ENCODE measurements at places on chromosomes 4 and X. TPM values are rescaled to one million over a fixed set of nuclear protein-coding genes. Genes with fewer than 3 reads are reported as not detected.

DNA sequence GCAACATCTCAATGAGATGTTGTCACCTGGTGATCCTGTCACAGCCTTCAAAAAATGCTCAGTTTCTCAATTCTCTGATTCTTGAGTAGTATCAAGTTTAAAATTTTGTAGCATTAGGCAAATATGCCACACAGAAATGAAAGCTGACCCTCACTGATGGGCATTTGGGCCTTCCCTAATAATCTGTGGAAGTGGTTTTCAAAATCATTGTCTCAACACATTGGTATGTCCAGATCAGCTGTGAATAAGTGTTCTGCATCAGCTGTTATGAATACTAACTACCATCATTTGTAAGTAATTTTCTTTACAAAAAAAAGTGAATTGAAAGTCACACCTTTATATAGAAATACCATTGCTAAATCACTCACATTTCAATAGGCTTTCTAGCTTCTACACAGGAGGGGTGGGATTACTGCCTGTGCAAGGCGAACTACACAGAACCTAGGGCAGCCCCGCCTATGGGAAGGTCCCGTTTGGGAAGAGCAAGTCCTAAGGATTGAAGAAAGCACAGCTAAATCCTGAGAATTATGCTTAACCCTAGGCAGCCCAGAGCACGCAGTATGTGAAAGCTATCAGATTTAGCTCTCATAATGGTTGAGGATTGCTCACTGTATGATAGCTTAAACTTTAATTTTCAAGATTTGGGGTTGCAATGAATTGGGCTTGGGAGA, 73.4 kb downstream of the GPC3 start:
- DNase-seq = no peak

DNA sequence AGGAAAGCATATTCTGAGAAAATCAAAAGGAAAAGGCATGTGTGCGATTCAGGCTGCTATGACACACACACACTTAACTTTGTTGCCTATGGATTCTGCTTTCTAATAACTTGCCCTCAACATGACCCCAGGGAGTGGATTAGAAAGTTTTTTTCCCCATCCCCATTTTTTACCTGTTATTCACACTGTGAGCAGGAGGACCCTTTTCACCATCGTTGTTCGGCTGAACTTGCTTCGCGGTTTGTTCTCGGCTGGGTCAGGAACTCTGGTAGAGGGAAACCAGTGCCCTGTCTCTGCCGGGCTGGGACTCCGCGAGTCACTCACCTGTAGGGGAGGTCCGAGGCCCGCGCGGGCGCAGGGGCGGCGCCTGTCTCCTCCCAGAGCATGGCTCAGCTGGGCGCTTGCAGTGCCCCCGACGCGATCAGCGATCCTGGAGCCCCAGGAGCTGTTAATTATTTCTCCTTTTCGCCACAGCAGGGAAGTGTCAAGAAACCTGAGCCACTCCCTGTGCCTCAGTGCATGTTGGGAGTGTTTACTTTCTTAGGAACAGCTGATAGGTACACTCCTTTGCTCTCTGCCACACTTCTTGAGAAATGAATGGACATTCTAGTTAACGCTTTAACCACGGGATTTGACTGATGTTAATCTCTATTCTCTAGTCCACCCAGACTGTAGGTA, at the start of gene RASSF6:
TSS of gene RASSF6 (minus strand) at position 322 of the 678 bp plus-strand sequence. CDS start 8,641 bp downstream, outside the sequence.
- peak; percentile 87 for DNase-seq

DNA sequence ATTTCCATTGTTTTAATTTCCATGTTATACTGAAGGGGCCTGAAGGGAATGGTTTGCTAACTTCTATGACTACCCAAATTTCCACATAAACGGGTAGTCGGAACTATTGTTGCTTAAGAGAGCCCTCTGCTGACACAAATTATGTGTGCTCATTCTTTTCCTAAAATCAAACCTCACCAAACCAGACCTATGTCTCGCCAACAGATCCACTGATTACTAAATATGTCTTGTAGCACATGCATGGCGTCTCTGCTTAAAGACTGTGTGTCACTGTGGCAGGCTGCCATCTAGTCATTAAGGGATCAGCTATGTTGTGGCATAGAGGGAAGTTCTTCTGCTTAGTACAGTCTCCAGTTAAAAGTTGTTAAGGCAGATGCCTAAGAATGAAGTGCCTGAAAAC, 25.1 kb downstream of the PIR start:
- DNase-seq = no peak

DNA sequence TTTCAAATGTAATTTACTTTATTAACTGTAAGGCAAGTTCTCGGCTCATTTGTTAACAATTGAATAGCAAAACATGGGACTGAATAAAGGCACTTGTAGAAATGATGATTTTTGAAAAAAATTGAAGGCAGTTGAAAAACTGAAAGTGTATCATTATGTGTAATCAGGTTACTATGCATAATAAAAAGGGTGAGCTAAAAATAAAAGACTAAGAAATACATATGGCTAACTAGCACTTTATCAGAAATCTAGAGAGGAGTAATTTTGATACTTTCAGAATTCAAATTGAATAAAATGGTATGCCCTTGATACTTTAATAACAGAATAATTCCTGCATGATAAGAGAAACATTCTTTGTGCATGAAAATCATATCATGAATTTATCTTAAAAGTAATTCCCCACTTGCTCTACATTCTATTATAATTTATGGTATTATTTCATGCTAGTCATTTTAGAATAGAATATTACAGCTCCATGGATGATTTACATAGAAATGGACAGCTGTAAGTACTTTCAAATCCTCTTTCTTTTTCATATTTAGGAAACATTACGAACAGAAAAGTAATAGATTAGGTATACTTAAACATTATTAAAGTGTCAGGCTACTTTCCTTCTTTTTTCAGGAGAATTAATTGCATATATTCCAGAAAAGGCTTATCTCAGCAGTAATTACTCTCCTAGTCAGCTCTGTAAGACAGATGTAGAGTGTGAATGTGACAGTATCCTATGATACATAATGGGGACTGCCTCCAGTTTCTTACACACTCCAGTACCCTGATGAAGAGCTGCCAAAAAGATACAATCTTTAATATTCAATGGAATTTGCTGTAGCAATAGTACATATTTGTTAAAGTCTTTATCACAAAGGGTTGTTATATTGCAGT, 697.3 kb downstream of the CCSER1 start:
- no peak for DNase-seq

GRCh38 chr4:171588764-171589163, 224.4 kb upstream of the GALNTL6 start:
- DNase-seq = no peak

DNA sequence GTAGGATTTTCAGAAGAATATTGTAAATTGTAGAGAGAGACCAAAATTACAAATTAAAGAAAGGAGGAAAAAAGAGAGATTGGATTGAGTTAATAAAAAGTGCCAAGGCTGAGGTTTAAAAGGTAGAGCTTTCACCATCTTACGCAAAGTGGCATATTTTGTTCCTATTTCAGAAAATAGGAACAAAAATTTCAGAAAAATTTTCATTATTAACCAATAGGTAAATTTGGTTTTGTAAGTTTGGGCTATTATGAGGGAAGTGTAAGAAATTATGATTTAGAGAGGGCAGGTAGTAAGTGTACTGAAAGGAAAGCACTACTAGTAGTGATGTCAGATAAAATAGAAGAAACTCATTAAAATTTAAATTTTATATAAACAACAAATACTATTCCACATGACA, 479.7 kb downstream of the ACTRT1 start:
- no peak for DNase-seq

DNA sequence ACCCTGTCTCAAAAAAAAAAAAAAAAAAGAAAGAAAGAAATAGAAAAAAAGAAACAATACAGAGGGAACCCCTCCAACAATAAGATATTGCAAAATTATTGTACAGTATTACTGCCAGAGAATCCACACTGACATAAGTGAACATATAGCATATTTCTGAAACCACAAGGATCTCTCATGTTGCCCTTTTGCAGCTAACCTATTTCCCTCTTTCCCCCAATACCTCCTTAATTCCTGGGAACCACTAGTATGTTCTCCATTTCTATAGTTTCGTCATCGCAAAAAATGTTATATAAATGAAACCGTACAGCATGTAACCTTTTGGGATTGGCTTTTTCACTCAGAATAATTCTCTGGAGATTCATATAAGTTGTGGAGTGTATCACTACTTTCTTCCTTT, 20.0 kb upstream of the BMP2K start:
- no peak for DNase-seq

- no peak for DNase-seq
Measured at GRCh38 chr4:15677507-15677988, 4.1 kb upstream of the FAM200B start.

DNA sequence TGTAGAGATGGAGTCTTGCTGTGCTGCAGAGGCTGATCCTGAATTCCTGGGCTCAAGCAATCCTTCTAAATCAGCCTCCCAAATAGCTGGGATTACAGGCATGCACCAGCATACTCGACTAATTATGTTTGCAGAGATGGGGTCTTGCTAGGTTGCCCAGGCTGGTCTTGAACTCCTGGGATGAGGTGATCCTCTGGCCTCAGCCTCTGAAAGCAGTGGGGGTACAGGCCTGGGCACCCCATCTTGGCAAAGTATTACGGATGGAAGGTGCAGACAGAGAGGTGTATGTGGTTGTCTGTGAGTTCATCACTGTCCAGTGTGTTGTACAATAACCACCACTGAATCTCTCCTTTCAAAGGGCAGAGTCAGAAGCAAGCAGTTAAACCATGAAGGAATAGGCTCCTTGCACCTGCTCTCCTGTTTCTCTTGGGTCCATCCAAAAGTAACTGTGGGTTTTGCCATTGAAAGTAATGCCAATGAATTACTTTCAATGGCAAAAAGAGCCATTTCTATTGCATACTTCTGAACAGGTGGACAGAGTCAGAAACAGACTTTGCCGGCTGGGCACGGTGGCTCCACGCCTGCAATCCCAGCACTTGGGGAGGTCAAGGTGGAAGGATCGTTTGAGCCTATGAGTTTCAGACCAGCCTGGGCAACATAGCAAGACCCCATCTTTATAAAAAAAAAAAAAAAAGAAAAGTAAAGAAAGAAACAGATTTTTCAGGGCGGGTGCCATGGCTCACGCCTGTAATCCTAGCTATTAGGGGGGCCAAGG, 7.0 kb upstream of the AKAP17A start:
- peak; percentile 22 for DNase-seq

GRCh38 chr4:65737672-65738071, 67.4 kb upstream of the EPHA5 start:
- DNase-seq = no peak

- no peak for DNase-seq
Measured at GRCh38 chrX:116172976-116173375, 2.4 kb downstream of the AGTR2 start.

DNA sequence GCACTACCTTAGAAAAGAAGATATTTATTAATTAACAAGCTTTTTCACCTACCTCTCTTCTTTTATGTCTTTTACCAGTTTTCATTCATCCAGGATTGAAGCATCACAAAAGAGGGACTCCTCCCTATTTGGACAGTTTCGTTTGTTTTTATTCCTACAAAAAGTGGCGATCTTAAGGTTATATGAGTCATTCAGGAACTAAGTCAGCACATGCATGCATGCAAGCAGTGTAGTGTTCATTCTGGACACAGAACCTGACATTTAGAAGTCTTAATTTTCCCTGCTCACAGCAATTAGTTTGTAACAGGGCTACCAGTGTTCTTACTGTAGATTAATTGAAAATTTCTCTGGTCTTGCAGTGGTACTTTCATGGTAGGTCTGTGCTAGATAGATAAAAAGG, 47.9 kb upstream of the QRFPR start:
- no peak for DNase-seq

DNA sequence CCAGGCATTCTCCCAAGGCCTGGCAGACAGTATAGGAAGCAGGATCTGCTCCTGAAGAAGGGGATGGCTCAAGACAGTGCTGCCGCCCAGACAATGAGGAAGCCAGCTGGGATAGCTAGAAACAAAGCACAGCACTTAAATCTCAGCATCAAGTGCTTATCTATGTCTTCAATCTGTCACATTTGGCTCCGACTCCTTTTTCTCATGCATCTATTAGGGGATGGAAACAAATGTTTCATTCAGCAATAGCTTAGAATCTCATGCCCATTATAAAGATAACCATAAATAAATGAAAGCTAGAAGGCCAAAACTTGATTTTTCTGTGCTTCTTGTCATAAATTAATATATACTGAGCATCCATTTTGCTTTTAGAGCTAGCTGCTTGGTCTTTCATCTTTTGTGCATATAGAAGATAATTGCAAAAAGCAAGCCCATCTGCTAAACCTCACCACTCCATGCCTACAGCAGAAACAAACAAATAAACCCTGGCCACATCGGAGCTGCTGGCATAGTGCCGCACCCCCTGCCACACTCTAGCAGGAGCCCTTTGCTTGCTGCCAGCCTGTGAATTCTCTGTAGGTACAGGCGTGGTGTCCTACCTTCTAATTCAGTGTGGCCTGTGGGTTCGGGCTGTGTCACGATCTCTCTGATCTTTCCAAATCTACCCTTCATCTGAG, 75.9 kb downstream of the AASDH start:
- no peak for DNase-seq

DNA sequence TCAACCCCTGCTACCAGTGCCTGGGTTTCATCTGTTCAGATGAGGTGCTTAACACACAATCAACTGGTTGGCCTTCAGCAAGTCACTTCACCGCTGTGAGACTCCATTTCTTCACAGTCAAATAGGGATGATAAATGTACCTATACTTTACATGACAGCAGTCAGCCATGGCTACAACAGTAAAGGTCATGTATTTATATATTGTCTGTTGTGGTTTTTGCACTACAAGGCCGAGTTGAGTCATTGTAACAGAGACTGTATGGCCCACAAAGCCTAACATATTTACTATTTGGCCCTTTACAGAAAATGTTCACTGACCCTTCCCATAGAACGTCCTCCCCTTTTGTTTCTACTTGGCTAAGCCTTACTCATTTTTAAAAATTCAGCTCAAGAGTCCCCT, 404.6 kb upstream of the F9 start:
- DNase-seq = no peak

GRCh38 chr4:104818579-104818978, 323.9 kb upstream of the CXXC4 start:
- no peak for DNase-seq

DNA sequence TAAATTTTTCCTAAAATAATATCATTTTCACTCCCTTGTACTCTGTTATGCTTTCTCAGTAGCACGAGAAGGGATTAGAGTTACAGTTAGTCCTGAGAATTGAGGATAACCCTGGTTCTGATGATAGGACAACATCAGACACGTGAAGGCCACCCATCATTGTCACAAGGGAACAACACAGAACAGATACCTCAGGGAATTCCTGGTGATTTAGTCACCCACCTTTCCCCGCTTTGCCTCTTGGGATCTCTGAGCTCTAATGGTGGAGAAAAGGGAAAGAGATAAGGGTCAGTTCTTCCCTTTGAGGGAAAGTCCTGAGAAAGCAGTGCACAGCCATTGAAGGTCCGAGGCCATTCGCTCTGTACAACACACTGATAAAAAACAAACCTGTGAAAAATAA, 112.3 kb upstream of the GALNT7 start:
- DNase-seq = no peak

- DNase-seq = no peak
Measured at GRCh38 chr4:155173371-155173770, 35.1 kb upstream of the NPY2R start.

GRCh38 chr4:158811216-158811540, 42.4 kb downstream of the FNIP2 start:
- DNase-seq = no peak

GAGE12H gene
- not detected for total RNA-seq

MAGEB10 gene
- not detected for total RNA-seq

PAGE4 gene
- total RNA-seq = not detected

RS1 gene
- total RNA-seq = not detected

FGFBP2 gene
- total RNA-seq = 16.3 TPM

CACNA1F gene
- not detected for total RNA-seq

NMU gene
- total RNA-seq = not detected

DMP1 gene
- not detected for total RNA-seq

FOXO4 gene
- total RNA-seq = 24.7 TPM

GCNA gene
- total RNA-seq = 1.3 TPM

C1GALT1C1 gene
- 35.6 TPM for total RNA-seq

UGT8 gene
- total RNA-seq = 0.13 TPM

MTMR8 gene
- total RNA-seq = 2.5 TPM

PF4V1 gene
- not detected for total RNA-seq

Measured in mesenteric fat pad (tissue), 1 donor.